ENCODE measurements at places on chromosomes 7 and 10. TPM values are rescaled to one million over a fixed set of nuclear protein-coding genes. Genes with fewer than 3 reads are reported as not detected.

- H3K4me3 ChIP-seq, result no peak overlapping the region
- peaks cover 35% of the 10 kb centered on the region for H3K4me1 ChIP-seq
- H3K36me3 ChIP-seq, result peaks cover 20% of the 10 kb centered on the region
- no peak for DNase-seq
Measured at GRCh38 chr10:103892181-103892580, 25.8 kb downstream of the STN1 start.

GRCh38 chr7:38306171-38306570, 32.7 kb upstream of the TARP start:
- no peak for DNase-seq
- no peaks in the 10 kb centered on the region for H3K4me1 ChIP-seq
- H3K27me3 ChIP-seq, result no peaks in the 10 kb centered on the region
- H3K36me3 ChIP-seq, result no peaks in the 10 kb centered on the region

GRCh38 chr10:92737484-92737883, 47.7 kb downstream of the HHEX start:
- no peak overlapping the region for H3K4me3 ChIP-seq
- peaks cover 4% of the 10 kb centered on the region for H3K27me3 ChIP-seq
- DNase-seq, result no peak
- no peaks in the 10 kb centered on the region for H3K36me3 ChIP-seq
- no peaks in the 10 kb centered on the region for H3K4me1 ChIP-seq

DNA sequence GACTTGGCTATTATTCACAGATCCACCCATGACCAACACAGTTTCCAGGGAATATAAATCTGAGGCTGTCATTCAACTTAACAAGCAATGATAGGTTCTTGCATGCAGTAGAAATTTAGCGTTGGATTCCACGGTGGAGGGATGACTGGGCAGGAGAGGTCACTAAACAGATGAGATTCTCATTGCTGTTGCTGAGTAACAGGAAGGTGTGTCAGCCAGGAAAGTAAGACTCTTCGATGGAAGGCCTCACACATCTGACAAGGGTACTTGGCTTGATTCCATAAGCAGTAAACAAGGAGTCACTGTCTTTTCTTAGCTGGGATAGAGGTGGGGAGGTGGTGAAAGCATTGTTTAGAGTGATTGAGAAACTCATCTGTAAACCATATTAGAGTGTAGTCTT, 1152.0 kb downstream of the SORCS3 start:
- no peak overlapping the region for H3K4me3 ChIP-seq
- no peaks in the 10 kb centered on the region for H3K27me3 ChIP-seq
- H3K27ac ChIP-seq, result no peak overlapping the region
- no peaks in the 10 kb centered on the region for H3K4me1 ChIP-seq

DNA sequence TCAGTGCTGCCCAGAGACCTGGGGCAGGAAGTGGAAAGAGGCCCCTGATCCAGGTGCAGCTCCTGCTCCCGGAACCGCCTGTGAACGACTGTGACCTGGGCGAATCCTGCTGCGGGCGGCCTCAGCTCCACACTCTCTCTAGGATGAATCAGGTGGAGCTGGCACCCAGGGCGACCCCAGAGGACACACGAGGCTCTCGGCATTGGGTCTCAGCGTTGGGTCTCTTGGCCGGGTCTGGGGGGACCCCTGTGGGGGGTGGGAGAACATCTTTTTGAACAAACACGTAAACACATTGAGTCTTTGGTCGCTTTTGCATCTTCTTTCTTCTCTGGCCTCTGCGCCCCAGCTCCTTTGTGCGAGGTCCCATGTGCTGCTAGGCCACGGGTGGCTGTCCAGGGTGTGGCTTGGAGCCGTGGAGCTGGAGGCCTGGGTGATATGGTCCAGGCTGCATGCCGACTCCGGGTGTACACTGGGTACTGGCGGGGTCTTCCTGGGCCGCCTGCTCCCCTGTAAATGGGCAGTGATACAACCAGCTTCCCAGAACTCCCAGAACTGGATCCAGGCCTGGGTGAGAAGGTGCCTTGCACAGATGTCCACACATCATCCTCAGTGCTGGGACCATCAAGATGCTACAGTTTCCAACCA, 435.8 kb downstream of the DNAJB6 start:
- no peaks in the 10 kb centered on the region for H3K27me3 ChIP-seq
- no peak overlapping the region for H3K27ac ChIP-seq
- no peaks in the 10 kb centered on the region for H3K36me3 ChIP-seq
- H3K4me1 ChIP-seq, result no peaks in the 10 kb centered on the region

DNA sequence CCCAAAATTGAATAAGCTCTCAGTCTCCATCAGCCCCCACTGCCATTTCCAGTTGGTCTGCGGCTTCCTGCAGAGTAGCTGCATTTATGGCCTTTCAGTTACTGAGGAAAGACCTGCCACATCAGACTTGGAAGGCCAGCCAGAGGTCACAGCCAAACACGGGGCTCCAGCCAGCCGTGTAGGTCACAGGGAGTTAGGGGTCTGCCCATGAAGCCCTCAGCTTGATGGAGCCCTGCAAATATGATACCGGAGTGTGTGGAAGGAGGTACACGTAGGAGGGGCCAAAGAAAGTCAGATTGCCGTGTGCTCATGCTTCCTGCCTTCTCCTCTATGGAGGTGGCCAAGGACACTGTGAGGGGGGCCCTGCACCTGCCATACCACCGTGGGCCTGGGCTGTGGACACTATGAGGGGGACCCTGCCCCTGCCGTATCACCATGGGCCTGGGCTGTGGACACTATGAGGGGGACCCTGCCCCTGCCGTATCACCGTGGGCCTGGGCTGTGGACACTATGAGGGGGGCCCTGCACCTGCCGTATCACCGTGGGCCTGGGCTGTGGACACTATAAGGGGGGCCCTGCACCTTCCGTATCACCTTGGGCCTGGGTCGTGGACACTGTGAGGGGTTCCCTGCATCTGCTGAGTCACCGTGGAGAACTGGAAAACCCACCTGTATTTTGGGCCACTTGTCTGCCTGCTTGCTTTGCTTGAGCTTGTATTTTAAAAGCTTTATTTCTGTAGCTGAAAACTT, 335.7 kb upstream of the SHH start:
- no peaks in the 10 kb centered on the region for H3K27me3 ChIP-seq
- H3K36me3 ChIP-seq, result no peaks in the 10 kb centered on the region

DNA sequence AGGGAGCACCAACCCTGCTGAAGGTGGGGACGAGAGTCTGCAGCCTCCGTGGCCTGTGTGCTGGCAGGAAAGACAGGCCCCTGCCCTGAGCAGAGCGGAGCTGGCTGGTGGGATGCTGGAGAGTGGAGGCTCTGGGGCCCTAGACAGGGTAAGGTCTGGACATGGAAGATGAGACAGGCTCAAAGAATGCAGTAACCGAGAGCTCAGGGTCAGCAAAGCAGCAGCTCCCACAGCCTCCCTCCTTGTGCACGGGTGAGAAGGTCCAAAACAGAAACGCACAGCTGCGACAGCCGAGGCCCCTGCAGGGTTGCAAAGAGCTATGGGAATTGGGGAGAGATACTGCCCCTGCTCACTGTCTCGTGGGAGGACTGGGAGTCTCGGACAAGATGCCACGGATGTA, 80.5 kb downstream of the TNS3 start:
- H3K4me3 ChIP-seq, result no peak overlapping the region
- H3K4me1 ChIP-seq, result peaks cover 70% of the 10 kb centered on the region
- H3K27ac ChIP-seq, result peak overlapping the region; percentile 9
- DNase-seq, result no peak
- no peaks in the 10 kb centered on the region for H3K27me3 ChIP-seq

- no peaks in the 10 kb centered on the region for H3K36me3 ChIP-seq
- peaks cover 8% of the 10 kb centered on the region for H3K4me1 ChIP-seq
- no peak overlapping the region for H3K4me3 ChIP-seq
Measured at GRCh38 chr10:100045592-100045991, 35.8 kb upstream of the DNMBP start.

DNA sequence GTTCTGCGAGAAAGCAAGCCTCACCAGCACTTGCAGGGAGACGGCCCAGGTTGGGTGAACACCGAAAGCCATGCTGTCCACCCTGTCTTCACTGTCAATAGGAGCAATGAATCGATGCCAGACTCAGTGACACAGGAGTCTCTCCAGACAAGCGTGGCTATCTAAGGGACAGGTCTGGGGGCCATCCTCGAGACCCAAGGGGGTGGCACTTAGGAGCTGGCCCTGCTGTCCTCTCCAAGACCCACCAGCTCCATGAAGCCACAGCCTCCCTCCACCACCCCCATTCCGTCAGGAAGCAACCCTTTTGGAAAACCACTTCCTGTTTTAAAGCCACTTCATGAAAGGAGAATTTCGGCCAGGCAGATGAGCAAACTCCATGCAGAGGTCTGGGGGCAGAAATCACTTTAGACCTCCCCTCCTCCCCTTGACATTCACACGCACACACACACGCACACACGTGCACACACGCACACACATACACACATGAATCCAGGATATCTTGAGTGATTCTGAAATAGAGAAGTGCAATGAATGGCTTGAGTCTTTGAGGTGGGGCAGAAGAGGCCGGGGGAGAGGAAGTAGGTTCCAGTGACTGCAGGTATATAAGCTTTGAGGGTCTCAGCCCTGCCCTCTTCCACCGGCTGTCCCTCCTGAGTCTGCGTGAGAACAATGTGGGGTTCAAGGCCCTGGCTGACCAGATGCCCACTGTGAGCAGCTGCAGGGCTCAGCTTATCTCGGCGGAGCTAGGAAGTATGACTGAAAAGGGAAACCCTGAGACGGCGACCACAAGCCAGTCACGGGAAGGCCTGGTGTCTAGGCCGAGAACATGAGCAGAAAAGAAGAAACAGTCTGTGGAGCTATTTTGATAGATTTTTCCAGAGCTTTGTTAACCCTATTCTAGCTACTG, 25.0 kb downstream of the RGS10 start:
- peaks cover 7% of the 10 kb centered on the region for H3K36me3 ChIP-seq
- H3K27me3 ChIP-seq, result no peaks in the 10 kb centered on the region
- H3K27ac ChIP-seq, result no peak overlapping the region

GRCh38 chr10:5433182-5433581, 20.8 kb downstream of the NET1 start:
- no peak for DNase-seq
- H3K27ac ChIP-seq, result no peak overlapping the region
- H3K4me1 ChIP-seq, result peaks cover 2% of the 10 kb centered on the region
- no peak overlapping the region for H3K4me3 ChIP-seq
- no peaks in the 10 kb centered on the region for H3K27me3 ChIP-seq
- H3K36me3 ChIP-seq, result no peaks in the 10 kb centered on the region

DNA sequence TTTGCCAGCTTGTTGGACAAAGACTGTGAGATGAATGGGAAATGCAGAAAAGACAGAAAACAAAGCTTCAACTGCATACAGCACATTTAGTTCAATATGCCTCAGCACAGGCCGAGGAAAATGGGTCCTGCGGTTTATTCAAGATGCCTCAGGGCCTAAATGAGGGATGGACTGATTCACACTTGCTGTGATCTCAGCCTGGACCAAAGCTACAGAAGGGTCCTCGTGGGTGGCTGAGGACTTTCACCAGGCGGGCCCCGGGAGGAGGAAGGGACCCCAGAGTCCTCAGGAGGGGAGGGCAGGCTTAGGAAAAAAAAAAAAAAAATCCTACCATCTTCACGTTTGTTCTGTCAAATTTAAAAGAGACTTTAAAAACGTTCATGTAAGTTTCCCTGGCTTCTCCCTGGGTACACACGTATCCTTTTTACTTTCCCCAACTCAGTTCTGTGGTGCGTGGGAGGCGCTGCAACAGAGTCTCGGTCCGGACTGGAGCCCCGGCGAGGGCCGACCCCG, 624 bp upstream of the ZNF783 start:
- H3K27me3 ChIP-seq, result no peaks in the 10 kb centered on the region
- peak overlapping the region; percentile 43 for H3K4me3 ChIP-seq
- no peak for DNase-seq
- peaks cover 5% of the 10 kb centered on the region for H3K4me1 ChIP-seq
- H3K27ac ChIP-seq, result peak overlapping the region; percentile 37
- H3K36me3 ChIP-seq, result peaks cover 9% of the 10 kb centered on the region

DNA sequence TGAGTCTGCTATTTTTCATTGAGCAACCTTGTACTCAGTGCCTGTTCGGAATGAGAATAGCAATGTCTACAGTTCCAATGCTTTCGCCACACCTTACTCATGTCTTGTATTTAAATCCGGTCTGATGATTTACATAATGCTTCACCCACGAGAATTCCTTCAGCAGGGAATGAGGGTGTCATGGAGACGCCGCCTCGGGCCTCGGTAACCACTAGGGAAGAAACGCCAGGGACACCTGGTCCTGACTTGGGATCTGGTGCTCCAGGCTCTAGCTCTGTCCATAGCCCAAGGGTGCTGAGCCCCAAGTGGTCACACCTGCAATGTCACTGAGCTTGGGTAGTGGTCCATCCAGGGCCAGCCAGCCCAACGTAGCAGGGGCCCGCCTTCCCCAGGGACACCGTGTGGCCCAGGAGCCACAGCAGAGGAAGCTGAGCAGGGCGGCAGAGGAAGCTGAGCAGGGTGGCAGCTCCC, 37.4 kb downstream of the PRKAG2 start:
- peaks cover 11% of the 10 kb centered on the region for H3K36me3 ChIP-seq
- H3K4me3 ChIP-seq, result no peak overlapping the region
- H3K27ac ChIP-seq, result no peak overlapping the region
- no peaks in the 10 kb centered on the region for H3K27me3 ChIP-seq

MYO1G gene
- polyA plus RNA-seq, result 2.2 TPM

SLC16A12 gene
- 1.1 TPM for polyA plus RNA-seq

ITIH5 gene
- 6.8 TPM for polyA plus RNA-seq

NPY gene
- polyA plus RNA-seq, result 59.0 TPM

SLC13A1 gene
- 1.7 TPM for polyA plus RNA-seq

PNLIPRP1 gene
- polyA plus RNA-seq, result 0.63 TPM

HNRNPA2B1 gene
- 946 TPM for polyA plus RNA-seq
